Memory B cell (primary cell): ENCODE measurements at places on chromosomes 4 and X.

GRCh38 chrX:138923805-138924204 lies 212.3 kb upstream of the FGF13 start:
- no peak for DNase-seq

DNA sequence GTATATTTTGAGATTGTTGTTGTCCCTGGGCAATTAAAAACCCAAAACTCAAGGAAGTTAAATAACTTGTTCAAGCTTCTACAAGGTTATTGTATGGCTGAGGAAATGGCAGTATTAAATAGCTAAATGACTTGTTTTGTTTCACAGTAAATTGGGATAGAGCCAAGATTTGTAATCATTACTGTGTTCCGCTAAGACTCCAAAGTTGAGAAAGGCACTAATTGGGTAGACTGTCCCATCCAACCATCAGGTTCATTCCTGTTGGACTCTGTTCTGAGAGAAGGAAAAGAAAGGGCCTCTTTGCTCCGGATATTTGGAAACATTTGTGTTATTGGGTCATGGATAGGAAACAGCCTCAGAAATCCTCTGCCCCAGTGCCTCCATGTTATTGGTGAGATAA lies 82.2 kb downstream of the DCLK2 start:
- DNase-seq = no peak

GRCh38 chr4:70722199-70722791 lies 531 bp downstream of the RUFY3 start:
- no peak for DNase-seq

DNA sequence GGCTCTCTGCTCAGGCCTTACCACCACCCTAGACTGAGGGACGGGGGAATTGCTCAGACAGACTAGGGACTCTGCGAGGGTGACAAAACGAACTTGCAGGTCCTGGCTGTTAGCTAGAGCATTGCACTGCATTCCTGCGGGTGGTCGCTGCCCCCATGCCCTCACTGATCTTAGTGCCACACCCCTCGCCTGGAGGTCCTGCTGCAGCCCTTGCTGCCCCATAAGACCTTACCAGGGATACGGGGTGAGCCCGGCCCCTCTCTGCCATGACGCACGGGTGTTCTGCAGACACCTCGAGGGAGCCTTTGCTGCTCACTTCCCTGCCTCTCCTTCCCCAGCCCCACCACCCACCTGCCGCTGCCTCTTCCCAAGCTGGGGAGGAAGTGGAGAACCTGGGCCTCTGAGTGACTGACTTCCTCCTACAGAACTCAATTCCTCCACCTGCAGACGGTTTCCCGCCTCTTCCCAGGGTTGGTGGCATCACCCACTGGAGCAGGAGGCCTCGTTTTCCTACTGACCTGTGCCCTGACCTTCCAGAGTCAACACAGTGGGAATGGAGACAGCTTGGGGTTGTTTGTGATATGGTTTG lies 19.8 kb upstream of the TBC1D14 start:
- no peak for DNase-seq

- DNase-seq = no peak
These were observed 60.6 kb upstream of the TLR2 start for GRCh38 chr4:153623491-153623890.

GRCh38 chr4:106852426-106852825 lies 183.7 kb downstream of the DKK2 start:
- no peak for DNase-seq

DNA sequence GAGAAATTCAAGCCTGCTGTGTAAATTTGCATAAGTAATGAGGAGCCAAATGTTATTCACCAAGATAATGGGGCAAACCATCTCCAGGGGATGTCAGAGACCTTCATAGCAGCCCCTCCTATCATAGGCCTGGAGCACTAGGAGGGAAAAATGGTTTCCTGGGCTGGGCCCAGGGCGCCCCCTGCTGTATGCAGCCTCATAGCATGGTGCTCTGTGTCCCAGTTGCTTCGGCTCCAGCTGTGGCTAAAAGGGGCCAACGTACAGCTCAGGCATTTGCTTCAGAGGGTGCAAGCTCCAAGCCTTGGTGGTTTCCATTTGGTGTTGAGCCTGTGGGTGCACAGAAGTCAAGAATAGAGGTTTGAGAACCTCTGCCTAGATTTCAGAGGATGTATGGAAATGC lies 859.3 kb downstream of the RPA4 start:
- no peak for DNase-seq

- DNase-seq = no peak
These were observed 10.5 kb upstream of the EIF4E start for GRCh38 chr4:98939438-98939837.

GRCh38 chrX:118652717-118653116 lies 74.7 kb upstream of the IL13RA1 start:
- DNase-seq = no peak

GRCh38 chr4:74716436-74716765 lies 77.9 kb downstream of the BTC start:
- no peak for DNase-seq

GRCh38 chr4:67051000-67051789 lies 494.1 kb downstream of the CENPC start:
- no peak for DNase-seq

GRCh38 chr4:21769404-21770147 lies 179.0 kb downstream of the KCNIP4 start:
- no peak for DNase-seq

- no peak for DNase-seq
These were observed 227.3 kb upstream of the ZC4H2 start for GRCh38 chrX:65203545-65203944.

DNA sequence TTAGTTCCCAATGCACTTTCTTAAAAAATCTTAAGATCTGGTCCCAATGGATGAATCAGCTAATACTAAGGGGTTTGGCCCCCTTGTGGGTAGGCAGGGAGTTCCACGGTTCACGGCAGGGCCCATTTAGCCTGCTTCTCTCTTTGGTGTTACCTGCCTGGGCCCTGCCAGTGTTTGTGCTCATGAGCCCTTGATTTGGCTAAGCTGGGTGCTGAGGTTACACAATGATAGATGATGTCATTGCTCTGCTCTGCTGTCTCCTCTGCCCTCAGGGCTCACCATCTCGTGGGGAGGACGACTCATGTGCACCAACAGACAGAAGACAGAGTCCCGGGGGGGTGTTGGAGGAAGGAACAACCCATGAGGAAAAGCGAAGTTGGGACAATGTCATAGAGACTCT lies 24.4 kb downstream of the RTL5 start:
- no peak for DNase-seq

GRCh38 chrX:43349363-43349762 lies 306.7 kb upstream of the MAOA start:
- DNase-seq = no peak

DNA sequence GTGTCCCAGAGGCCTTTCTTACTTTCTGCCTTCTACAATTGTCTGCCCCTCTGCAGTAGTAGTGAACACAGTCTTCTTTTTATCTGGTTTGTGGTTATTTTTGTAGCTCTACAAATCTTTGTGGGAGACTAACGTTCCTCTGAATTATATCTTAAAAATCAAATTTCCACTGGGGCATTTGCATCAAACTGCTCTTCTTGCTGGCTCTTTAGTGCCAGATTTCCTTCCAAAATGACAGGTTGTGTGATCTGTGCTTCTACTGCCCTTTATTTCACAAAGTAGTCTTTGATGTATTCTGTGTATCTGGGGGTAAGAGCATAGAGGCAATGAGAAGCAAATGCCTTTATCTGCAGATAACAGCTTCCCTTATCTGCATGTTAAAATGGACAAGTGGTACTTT lies 34.5 kb downstream of the TSPAN7 start:
- DNase-seq = no peak

- no peak for DNase-seq
These were observed 234.4 kb upstream of the ITM2A start for GRCh38 chrX:79601341-79602131.

GRCh38 chrX:134732152-134732551 lies 73.9 kb upstream of the PLAC1 start:
- DNase-seq = no peak

DNA sequence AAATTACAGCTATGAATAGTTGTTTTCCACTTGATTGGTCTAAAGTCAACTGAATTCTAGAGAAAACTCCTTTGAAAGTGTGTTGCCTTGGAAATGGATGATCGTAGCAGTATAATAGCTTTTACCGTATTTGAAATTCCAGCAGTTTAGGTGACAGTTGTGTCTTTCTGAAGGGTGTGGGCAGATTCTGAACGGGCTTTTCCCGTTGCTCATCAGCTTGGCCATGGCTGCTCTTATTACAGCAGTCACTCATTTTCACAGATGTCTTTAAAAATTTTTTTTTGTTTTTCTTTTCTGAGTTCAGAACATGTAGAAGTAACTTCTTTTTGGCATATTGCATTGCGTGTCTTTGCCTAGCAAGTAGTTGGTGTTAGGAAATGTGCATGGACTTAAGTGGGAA lies 69.6 kb upstream of the SLC4A4 start:
- DNase-seq = no peak

- DNase-seq = no peak
These were observed 21.0 kb downstream of the SMARCAD1 start for GRCh38 chr4:94228493-94229216.

DNA sequence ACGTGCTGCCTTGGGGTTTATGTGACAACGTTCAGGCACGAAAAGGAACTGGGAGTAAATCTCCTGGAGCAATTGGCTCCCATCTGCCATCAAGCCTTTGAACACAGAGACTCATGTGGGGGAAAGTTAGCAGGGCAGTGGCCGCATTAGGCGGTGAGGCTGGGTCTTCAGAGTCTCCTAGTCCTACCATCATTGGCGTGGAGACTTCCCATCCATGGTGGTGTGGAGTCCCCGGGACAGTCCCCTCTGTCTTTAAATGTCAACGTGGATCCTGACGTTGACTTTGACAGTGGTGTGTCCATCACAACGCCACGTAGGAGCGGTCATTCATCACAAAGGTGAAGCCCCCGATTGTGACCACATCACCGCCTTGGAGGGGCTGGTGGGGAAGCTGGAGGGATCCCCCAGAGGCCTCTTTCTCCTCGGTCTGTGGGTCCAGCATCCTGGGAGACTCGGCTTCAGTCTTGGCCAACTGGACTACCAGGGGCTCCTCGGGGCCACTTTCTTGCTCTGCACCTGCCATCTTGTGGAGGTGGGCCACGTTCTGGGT lies 21.8 kb downstream of the CRLF2 start:
- DNase-seq = no peak

- DNase-seq = no peak
These were observed 54.3 kb upstream of the PUDP start for GRCh38 chrX:7202206-7202605.

DNA sequence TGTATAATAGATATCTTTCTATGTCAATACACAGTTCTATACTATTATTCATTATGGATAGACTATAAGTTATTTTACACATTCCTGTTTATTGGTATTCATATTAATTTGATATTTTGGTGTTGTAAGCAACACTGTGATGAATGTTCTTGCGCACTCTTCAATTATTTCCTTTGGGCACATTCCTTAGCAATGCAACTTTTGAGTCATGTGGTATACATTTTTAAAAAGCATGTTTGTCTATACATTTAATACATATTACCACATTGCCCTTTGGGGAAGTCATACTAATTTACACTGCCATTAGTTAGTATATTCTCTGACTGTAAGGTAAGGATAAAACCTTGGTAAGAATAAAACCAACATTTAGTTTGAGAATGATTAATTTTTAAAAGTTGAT lies 21.0 kb downstream of the FRAS1 start:
- no peak for DNase-seq

DNA sequence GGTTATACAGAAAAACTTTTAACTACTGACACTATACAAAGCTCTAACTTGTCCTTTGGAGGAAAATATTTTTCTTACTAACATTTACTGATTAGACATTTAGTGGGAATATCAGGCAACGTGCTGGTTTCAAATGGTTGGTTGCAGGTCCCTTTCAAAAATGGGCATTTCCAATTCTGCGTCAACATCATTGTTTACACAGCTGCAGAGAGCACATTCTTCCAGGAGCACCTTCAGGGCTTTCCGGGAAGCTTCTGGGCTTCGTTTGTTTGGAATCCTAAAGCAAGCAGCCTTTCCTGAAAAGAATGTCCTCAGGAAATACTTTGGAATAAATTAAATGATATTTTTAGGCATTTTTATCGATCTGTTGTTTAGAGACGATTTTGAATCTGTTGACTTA lies 289.7 kb downstream of the TRIML1 start:
- no peak for DNase-seq

GRCh38 chrX:44178274-44179053 lies 165.0 kb downstream of the EFHC2 start:
- DNase-seq = no peak

DNA sequence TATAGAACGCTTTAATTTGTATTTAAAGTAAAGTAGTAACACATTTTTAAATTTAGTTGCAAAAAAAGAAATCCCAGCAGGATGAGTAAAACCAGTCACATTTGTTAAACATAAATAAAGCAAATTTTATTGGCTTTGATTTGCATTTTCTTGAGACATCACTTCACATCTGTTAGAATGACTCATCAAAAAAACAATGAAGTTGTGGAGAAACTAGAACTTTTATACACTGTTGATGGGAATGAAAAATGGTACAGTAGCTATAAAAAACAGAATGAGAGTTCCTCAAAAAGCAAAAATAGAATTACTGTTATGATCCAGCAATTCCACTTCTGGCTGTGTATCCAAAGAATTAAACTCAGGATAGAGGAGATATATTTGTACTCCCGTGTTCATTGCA lies 454.0 kb upstream of the KLHL4 start:
- DNase-seq = no peak

- no peak for DNase-seq
These were observed 37.8 kb downstream of the NALF2 start for GRCh38 chrX:69541956-69542355.

DNA sequence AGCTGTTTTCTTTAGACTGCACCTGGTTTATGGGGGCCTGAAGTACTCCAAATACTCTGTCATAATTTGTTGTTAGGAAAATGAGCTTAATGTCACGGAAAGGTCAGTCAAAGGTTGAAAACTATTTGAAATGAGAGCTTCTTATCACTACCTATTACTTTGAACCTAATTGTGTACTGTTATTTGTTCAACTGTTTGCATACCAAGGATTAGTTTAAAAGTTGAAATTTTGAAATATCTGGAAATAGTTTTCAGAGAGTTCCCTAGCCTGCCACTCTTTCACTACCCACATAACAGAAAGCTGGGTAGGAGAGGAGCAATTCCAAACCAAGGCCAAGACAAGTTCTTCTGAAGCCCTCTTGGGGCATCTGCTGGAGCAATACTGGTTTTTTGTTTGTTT lies 28.0 kb upstream of the AP1AR start:
- no peak for DNase-seq

DNA sequence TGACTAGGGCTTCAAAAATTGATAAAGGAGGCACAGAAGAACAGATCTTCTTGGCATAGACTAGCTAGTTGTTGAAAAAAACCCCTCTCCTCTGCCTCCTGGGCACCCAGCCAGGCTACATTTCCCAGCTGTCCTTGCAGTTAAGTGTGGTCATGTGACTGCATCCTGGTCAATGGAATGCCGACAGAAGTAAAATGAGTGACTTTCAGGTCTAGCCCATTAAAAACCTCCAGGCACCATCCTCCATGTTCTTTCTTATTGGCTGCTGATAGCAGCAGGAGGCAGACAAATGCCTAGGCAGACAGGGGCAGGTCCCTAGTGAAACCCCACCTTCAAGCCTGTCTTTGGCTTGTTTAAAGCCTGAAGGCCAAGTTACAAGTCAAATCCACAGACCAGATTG lies 35.3 kb downstream of the ATXN3L start:
- DNase-seq = no peak
